ENCODE measurements at places on chromosomes 4 and X. TPM values are rescaled to one million over a fixed set of nuclear protein-coding genes. Genes with fewer than 3 reads are reported as not detected.

PDGFC gene
- 40.4 TPM for total RNA-seq

ARHGAP36 gene
- 36.8 TPM for total RNA-seq

MSANTD1 gene
- 0.99 TPM for total RNA-seq

TLL1 gene
- total RNA-seq, result 4.1 TPM

F8A1 gene
- total RNA-seq, result 8.2 TPM

RNF113A gene
- total RNA-seq, result 9.0 TPM

MGAT4D gene
- total RNA-seq, result not detected

TCEAL6 gene
- total RNA-seq, result not detected

NHS gene
- total RNA-seq, result 16.8 TPM

SORBS2 gene
- total RNA-seq, result 61.0 TPM

NOX1 gene
- total RNA-seq, result not detected

NAAA gene
- total RNA-seq, result 47.9 TPM

LONRF3 gene
- total RNA-seq, result 3.2 TPM

INTU gene
- total RNA-seq, result 20.6 TPM

OPN1MW3 gene
- not detected for total RNA-seq

F9 gene
- not detected for total RNA-seq

MAOA gene
- total RNA-seq, result 14.7 TPM

DDIT4L gene
- total RNA-seq, result 32.2 TPM

PAQR3 gene
- total RNA-seq, result 14.5 TPM

MAGEA4 gene
- not detected for total RNA-seq

DCHS2 gene
- total RNA-seq, result 11.1 TPM

PGRMC1 gene
- total RNA-seq, result 208 TPM

MAML3 gene
- 15.5 TPM for total RNA-seq

CFI gene
- total RNA-seq, result 97.7 TPM

DIPK2B gene
- 13.4 TPM for total RNA-seq

ADH6 gene
- 8.8 TPM for total RNA-seq

BEND2 gene
- total RNA-seq, result not detected

NHSL2 gene
- 9.3 TPM for total RNA-seq

SRPK3 gene
- total RNA-seq, result 15.1 TPM

RADX gene
- 2.5 TPM for total RNA-seq

HSFX1 gene
- total RNA-seq, result 1.7 TPM

SH3D19 gene
- total RNA-seq, result 20.1 TPM

MAP9 gene
- total RNA-seq, result 17.0 TPM

EREG gene
- 0.23 TPM for total RNA-seq

PARM1 gene
- total RNA-seq, result 34.2 TPM

SERPINA7 gene
- not detected for total RNA-seq

HPSE gene
- total RNA-seq, result 1.3 TPM

XAGE2 gene
- not detected for total RNA-seq

PTPN13 gene
- total RNA-seq, result 117 TPM

SMR3B gene
- total RNA-seq, result not detected

CYLC1 gene
- not detected for total RNA-seq

RENBP gene
- total RNA-seq, result 13.3 TPM

CT45A8 gene
- not detected for total RNA-seq

EGF gene
- 9.3 TPM for total RNA-seq

DUSP21 gene
- not detected for total RNA-seq

FAM47A gene
- total RNA-seq, result not detected

FRG2 gene
- total RNA-seq, result not detected

SPARCL1 gene
- total RNA-seq, result 46.2 TPM

ARL9 gene
- 0.41 TPM for total RNA-seq

ARHGAP6 gene
- total RNA-seq, result 23.9 TPM

AFP gene
- 34.0 TPM for total RNA-seq

PPBP gene
- 26.9 TPM for total RNA-seq

SMIM10 gene
- 4.0 TPM for total RNA-seq

RPS6KA6 gene
- 10.8 TPM for total RNA-seq

TNMD gene
- total RNA-seq, result 7.8 TPM

TCEAL7 gene
- 26.8 TPM for total RNA-seq

SH2D1A gene
- total RNA-seq, result 0.47 TPM

HAUS3 gene
- total RNA-seq, result 17.2 TPM

DMRTC1 gene
- total RNA-seq, result not detected

REELD1 gene
- total RNA-seq, result 0.35 TPM
